ENCODE measurements at places on chromosomes 2 and 18.

DNA sequence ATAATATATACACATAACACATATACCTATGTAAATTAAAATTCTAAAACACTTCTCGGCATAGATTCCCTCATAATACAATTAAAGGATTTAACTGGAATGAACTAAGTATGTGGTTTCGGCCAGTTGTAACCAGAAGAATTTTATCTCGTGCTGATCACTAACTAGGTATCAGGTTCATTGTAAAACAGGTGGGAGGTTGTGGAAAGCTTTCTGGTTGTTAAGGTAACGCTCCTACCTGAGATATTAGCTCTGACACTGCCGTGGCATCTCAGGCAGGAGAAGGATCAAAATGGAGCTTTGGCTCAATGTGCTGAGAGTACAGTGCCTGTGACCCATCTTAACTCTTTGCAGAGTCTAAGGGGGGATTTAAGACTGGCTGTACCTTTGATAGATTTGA lies 42.5 kb downstream of the SLC9A2 start:
- DNase-seq: no peak

DNA sequence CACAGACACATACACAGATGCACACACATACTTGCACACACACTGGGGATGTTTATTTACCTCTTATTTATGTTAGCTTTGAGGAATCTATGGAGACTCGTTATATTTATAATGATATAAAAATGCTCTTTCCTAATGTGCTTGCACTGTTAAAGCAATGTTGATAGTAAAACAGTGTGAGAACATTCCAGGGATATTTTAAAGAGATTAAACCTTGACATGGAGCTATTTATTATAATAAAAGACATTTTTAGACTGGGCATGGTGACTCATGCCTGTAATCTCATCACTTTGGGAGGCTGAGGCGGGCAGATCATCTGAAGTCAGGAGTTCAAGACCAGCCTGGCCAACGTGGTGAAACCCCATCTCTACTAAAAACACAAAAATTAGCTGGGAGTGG lies 557.3 kb upstream of the ZNF804A start:
- DNase-seq: no peak

GRCh38 chr18:45688113-45688512 lies 35.9 kb upstream of the SLC14A1 start:
- no peak for DNase-seq

- no peak for DNase-seq
Measured at GRCh38 chr18:48929941-48930713, 20.6 kb downstream of the SMAD7 start.

- DNase-seq: no peak
Measured at GRCh38 chr2:219632760-219633105, 5.3 kb downstream of the SLC4A3 start.

DNA sequence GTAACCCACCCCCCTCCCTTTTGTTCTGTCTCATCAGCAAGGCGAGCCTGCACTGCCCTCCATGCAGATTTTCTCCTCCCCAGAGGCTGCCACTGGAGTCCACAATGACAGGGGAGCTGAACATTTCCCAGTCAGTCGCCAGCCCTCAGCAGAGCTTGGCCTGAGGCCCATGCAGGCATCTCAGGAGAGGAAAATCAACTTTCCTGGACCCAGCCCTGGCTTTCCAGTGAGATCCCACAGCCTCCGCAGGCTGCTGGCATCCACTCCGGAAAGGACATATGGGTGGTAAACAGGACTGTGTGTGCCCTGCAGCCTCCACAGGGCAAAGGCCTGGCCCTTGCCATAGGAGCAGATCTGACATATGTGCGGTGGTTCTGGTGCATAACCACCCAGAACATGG lies 253.8 kb downstream of the TNS1 start:
- DNase-seq: no peak

GRCh38 chr2:84925336-84925723 lies 19.9 kb downstream of the TMSB10 start:
- no peak for DNase-seq

- no peak for DNase-seq
Measured at GRCh38 chr2:217875556-217876252, 127.1 kb downstream of the TNS1 start.

DNA sequence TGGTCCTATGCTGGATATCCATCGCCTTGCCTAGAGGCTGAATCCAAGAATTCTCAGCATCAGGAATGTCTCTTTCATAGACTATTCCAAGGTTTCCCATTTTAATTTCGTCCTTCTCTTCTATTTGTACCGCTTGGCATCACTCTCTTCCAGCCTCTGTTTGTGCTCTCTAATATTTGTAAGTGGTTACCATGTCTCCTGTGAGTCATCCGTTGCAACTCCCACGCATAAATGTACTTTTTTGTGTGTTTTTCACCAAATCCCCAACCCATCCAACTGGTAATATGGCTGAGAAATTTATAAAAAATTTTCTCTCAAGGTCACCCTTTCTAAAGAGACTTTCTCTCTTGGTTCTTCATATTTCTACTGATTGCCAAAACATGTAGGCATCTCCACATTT lies 21.8 kb downstream of the COLEC12 start:
- no peak for DNase-seq

DNA sequence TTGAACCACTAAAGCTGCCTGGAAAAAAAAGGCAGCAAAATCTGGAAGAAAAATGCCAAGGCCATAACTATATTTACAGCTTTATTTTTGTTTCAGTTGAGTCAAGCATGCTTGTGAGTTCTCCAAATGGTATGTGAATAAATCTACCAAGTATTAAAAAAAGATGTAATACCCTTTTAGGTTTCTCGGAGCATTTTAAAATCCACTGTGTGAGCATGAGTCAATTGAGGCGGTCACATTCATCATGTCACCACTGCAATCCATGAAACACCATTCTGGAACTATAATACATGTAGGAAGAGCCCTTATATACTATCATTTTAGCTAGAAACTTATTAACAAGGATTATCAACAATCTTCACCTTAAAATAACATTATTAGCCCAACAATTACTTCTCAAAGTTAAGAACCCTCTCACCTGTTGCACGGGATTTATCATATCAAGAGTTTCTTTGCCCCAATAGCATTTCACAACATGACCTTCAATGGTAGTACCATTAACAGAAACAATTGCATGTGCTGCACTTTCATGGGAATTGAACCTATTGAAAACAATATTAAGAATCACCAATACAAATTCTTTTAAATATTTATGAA lies 24.2 kb upstream of the C2orf42 start:
- DNase-seq: no peak

DNA sequence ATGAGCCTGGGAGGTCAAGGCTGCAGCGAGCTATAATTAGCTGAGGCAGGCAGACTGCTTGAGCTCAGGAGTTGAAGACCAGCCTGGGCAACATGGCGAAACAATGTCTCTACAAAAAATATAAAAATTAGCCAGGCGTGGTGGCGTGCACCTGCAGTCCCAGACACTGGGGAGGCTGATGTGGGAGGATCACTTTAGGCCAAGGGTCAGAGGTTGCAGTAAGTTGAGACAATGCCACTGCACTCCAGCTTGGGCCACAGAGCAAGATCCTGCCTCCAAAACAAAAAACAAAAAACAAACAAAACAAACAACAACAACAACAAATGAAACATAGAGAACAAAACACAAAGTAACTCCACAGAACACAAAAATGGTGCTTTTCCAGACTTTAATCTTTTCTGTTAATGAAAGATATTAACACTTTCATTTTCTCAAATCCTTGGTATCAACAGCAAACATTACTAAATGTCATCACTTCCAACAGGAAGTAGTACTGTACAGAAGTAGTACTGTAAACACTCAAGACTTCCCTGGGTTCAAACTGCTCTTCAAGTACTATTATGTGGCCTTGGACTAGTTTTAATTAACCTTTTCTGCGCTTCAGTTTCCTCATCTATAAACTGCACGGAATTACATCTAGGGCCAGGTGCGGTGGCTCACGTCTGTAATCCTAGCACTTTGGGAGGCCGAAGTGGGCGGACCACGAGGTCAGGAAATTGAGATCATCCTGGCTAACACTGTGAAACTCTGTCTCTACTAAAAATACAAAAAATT lies 27.9 kb downstream of the PUM2 start:
- DNase-seq: no peak

DNA sequence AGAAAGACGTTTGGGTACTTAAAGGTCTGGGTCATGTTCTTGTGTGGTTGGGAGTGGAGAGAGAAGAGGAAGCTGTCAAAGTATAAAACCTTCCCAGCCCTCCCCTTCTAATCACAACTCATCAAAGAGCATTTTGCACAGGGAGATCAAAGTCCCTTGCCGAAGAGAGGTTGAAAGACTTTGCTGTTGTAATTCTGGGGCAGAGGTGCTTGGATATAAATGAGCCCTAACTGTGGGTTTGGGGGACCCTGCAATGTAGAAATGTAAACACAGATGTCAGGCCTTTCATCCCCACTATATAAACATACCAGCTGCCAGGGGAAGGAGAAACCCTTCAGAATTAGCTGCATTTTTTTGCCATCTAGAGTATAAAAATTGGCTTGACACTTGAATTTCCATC lies 182.1 kb downstream of the ETAA1 start:
- DNase-seq: no peak

DNA sequence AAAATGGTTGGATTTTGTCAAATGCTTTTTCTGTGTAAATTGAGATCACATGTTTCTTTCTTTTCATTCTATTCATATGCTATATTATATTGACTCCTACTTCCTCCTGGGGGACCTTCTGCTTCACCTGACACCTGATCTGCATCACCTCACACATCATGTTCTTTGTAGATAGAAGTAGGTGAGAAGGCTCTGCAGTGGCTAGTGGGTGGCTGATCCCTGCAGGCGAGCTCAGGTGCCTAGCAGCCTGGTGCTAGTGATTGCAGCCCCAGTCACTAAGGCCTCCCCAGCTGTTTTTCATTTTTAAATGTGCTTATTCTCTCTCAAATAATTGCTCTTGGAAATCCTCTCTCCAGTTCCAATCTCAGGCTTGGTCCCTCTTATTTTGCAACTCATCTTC lies 33.6 kb downstream of the MC4R start:
- DNase-seq: no peak

- no peak for DNase-seq
Measured at GRCh38 chr2:115609978-115610377, 1167.5 kb downstream of the DPP10 start.

GRCh38 chr2:74095632-74096031 lies 52.1 kb downstream of the BOLA3 start:
- DNase-seq: no peak

DNA sequence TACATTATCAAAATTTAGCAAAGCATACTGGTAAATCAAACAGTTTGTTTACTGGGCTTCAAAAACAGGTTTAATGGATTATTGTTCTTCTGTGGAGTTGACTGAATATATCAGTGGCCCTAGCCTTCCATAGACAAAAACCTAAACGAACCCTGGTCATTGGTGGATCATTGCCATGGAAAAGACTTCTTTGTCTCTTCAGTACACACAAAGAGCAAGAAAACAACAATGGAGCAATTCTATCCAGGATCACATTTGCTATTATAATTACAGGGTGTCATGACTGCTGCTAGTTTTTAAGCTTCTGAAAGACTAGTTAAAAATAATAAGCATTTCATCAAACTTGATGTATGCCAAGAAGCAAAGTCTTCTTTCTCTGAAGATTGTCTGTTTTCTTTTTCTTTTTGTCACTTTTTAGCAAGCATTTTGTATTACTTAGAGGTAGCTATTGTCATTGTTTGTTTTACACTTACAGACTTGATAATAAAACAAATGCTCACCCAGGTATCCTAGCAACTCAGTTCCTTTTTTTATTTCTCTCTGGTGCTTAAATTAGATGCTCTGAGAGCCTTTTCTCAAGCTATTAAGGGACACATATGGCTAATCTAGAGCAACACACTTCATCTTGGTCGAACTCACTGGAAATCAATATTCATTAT lies 1228.7 kb upstream of the DDX18 start:
- DNase-seq: no peak

DNA sequence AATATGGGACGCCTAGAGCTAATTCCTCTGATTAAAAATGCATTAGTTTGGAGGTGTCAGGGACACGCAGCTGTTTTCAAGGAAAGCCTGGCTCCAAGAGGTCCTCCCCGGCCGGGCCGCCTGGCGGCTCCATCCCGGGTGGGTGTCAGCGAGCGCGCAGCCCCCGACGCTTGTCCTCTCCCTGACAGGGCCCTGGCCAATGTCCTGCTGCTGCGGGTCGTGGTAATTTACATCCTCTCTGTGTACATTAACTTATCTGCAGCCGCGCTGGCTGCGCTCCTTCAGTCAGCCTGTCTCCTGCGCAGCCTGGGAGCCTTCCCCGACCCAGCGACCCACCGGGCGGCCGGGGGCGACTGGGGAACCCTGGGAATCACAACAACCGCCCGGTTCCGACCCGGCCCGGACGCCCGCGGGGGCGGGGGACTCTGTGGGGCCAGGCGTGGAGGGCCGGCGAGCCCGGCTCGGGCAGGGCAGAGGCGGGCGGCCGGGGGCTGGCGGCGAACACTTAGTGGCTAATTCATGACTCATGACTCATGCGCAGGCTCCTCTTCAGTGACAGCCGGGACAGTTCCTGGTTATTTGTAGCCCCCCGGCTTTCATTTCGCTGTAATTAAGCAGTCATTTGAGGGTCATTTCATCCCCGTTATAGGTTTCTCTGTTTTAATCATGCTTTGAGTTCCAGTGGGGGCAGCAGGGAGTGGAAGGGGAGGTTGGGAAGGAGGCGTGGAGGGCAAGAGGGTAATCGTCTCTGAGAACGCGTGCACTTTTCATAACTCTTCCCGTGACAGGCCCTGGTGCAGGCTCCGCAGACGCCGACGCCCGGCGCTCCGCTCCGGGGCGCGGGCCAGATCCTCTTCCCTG lies 141.9 kb upstream of the CTAGE1 start:
- DNase-seq: no peak
